ENCODE measurements at places on chromosomes 2 and 18.
A peak's percentile ranks its signal among the peaks of the same experiment; 100 is the strongest.

GRCh38 chr2:222358876-222359275 is 60.1 kb upstream of the PAX3 start:
- H3K27ac ChIP-seq = no peak overlapping the region
- H3K36me3 ChIP-seq = no peaks in the 10 kb centered on the region
- H3K4me3 ChIP-seq = no peak overlapping the region

DNA sequence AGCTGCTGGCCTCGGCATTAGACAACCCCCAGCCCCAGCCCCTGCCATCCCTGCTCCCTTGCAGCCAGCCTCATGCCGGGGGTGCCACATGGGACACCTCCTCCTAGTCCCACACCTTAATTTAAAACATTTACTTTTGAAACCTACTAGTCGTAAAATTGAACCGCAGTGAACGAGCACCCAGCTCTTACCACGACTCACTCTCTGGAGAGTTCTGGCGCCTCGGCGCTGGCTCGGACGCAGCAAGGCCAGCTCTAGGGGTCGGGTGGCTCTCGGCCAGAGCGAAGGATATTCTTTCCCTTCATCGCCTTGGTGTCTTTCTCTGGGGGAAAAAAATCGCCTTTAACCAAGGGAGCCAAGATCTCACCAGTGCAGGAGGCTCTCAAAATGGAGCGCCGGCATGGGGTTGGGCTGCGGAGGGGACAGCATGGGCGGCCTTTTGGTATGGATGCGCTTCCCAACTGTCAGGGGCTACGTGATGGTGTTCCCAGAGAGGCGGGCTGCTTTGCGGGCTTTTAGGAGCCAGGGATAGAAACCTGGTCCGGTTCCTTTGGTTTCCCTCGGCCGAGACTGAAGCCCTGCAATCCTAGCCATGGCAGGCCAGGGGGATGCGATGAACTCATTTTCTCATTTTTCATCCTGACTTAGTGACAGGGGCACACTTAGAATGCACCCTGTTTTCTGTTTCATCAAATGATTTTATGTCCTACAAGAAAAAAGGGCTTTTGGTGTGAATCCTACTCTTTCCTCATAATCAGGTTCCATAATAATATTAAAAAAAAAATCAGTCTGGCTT is 2.0 kb downstream of the HPCAL1 start:
- peak overlapping the region; percentile 69 for H3K4me3 ChIP-seq
- no peaks in the 10 kb centered on the region for H3K36me3 ChIP-seq
- H3K27me3 ChIP-seq = no peaks in the 10 kb centered on the region
- no peak for DNase-seq

DNA sequence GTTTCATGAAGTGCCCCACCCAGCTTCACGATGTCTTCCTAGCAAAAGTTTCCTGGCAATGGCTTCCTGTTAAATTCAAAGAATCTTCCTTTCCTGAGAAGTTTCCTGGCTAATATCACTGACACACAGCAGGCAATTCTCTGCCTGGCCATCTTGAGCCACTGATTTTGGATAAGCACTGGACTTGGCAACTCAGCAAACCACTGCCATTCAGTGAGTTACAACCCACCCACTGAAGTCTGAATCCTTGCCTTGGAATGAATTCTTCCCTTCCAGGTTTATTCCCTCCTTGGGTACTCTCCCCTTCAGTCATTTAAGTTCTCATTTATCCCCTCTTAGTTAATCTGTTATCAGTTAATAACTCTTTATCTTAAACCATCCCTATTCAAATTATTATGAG is 426.0 kb downstream of the MBD2 start:
- H3K27me3 ChIP-seq = no peaks in the 10 kb centered on the region
- DNase-seq = no peak
- no peaks in the 10 kb centered on the region for H3K4me1 ChIP-seq

GRCh38 chr2:138724327-138724726 is 55.9 kb downstream of the NXPH2 start:
- no peaks in the 10 kb centered on the region for H3K4me1 ChIP-seq
- H3K4me3 ChIP-seq = no peak overlapping the region
- no peaks in the 10 kb centered on the region for H3K36me3 ChIP-seq
- H3K27ac ChIP-seq = no peak overlapping the region
- DNase-seq = no peak

DNA sequence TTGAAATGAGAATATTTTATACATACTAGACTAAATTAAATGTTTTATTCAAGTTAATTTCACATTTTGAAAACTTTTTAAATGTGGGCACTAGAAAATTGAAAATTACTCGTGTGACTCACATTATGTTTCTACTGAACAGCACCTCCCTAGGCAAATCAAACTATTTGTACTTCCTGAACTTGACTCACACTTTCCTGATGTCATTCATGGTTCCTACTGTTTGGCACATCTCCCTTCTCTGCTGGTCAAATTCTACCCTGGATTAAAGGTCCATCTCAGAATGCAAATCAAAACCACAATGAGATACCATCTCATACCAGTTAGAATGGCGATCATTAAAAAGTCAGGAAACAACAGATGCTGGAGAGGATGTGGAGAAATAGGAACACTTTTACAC is 16.7 kb downstream of the LHCGR start:
- no peak overlapping the region for H3K27ac ChIP-seq
- H3K27me3 ChIP-seq = no peaks in the 10 kb centered on the region

GRCh38 chr2:205889114-205889513 is 196.9 kb downstream of the INO80D start:
- H3K36me3 ChIP-seq = no peaks in the 10 kb centered on the region
- DNase-seq = no peak
- H3K4me1 ChIP-seq = no peaks in the 10 kb centered on the region
- no peak overlapping the region for H3K27ac ChIP-seq
